ENCODE measurements at places on chromosomes 12 and 14.

DNA sequence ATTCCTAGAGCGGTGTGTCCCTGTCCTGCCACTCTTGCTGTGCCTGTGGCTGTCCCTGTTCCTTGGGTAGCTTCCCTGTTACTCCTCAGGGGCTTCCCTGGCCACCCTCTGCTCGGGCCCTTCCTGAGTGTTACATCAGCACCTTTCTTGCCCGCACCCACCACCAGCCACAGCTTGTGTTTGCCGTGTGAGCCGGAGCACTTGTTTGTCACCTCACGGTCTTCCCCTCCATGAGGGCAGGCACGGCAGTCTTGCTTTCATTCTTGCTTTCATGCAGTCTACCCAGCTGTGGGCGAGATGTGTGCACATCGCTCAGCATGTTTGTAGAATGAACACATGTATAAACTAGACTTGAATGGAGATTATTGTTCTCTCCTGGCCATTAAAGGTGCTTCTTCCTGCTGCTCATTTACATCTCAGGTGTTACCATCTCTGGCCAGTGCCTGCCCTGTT is 42.0 kb downstream of the TRAF3 start:
- no peak overlapping the region for H3K4me3 ChIP-seq
- H3K27ac ChIP-seq = no peak overlapping the region
- DNase-seq = no peak
- H3K27me3 ChIP-seq = no peaks in the 10 kb centered on the region
- peaks cover 10% of the 10 kb centered on the region for H3K4me1 ChIP-seq
- H3K36me3 ChIP-seq = no peaks in the 10 kb centered on the region

DNA sequence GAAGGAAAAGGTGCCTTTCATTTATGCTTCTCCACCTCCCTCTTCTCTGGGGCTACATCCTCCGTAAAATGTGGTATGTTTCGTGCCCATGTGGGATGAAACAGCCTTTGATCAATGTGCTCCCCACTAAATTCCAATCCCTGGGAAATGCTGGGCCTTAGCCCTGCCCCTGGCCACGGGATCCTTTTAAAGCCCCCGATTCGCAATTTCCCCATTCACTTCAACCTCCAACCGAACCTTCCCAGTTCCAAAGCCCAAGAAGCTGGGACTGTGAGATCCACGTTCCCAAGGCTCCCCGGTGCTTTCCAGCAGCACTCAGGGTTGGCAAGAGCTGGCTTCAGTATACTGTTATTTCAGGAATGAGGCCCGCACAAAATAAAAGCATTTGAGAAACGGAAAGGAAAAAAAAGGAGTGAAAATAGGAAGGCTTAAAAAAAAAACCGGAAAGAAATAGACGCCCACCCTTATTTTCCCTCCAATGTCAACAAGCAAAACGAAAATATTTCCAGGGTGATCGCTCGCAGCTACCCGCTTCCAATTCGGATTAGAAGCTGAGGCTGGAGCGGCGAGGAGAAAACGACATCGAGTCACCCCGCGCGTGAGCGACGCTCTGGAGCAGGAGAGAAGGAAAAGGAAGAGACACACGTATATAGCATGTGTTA is 1.3 kb upstream of the FOXG1 start:
- H3K27ac ChIP-seq = no peak overlapping the region
- H3K4me3 ChIP-seq = no peak overlapping the region
- peaks cover 72% of the 10 kb centered on the region for H3K27me3 ChIP-seq
- H3K36me3 ChIP-seq = no peaks in the 10 kb centered on the region

DNA sequence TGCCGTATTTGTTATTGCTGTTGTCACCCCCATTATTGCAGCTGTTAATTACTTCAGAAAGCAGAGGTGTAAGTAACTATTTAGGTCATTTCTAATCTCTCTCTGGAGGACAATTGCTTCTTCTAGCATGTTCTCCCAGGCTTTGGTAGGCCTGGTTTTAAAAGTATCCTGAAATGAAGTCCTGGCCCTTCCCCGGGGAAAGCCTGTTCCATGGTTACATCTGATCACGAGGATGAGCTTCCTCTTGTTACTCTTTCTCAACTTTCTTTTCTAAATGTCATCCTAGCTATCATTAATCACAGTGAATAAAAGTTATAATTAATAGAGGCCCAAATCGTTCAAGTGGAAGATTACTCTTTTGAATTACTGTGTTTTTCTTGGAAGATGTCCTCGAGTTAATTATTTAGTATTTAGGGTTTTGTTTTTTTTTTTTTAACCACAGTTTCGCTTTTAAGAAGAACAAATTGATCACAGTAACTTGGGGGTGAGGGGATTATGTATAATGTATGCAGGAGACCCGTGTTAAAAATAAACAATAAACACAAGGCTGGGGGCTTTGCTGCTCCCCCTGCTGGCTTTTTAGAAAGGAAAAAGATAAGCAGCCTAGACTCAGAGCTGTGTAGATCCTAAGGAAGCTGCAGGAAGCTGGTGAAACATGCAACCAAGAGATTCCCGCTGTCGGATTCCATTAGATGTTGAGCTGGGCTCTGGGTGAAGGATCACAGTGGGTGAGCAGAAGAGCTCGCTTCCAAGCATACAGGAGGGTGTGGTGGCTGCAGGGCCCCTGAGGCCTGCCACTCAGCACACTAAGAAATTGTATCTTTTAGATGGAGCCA is 420.1 kb downstream of the FUT8 start:
- H3K4me3 ChIP-seq = no peak overlapping the region
- no peaks in the 10 kb centered on the region for H3K4me1 ChIP-seq
- H3K36me3 ChIP-seq = no peaks in the 10 kb centered on the region
- DNase-seq = peak; percentile 24

DNA sequence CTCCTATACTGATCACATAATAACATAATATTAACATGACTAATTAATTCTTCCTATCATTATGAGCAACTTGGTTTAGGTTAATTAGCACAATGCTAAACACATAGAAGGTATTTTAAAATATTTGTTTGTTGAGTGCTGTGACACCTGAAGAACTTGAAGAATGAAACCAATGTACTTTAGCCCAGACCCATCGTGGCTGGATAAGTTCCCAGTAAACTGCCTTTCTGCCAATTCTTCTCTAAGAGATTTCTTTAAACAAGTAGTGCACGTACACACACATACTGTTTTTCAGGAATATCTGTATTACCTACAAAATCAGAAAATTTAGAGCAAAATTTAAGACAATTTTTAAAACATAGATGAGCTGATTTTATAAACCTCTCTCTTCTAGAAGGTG is 207.4 kb upstream of the SSTR1 start:
- no peak for DNase-seq
- H3K4me3 ChIP-seq = no peak overlapping the region
- H3K27me3 ChIP-seq = peaks cover 9% of the 10 kb centered on the region
- no peaks in the 10 kb centered on the region for H3K4me1 ChIP-seq
- H3K27ac ChIP-seq = no peak overlapping the region

GRCh38 chr12:114658002-114658441 is 26.0 kb downstream of the TBX3 start:
- no peaks in the 10 kb centered on the region for H3K27me3 ChIP-seq
- H3K4me1 ChIP-seq = peaks cover 16% of the 10 kb centered on the region
- no peak overlapping the region for H3K4me3 ChIP-seq
- no peak for DNase-seq

DNA sequence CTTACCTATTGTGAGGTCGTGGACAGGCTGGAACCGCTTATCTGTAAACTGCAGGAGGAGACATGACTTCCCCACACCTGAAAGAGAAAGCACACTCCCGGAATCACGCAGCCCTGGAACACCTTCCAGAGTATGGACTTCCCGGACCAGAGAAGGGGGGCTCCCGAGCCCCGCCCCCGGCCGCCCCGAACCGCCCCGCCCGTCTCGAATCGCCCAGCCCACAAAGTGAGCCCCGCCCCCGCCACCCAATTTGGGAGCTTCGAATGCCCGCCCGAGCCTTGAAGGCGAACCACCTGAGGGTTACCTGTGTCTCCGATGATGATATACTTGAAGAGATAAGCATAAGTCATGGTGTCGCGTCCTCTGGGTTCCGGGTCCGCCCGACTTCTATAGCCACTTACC is 235 bp downstream of the RAB2B start:
- no peaks in the 10 kb centered on the region for H3K27me3 ChIP-seq
- DNase-seq = peak; percentile 79
- peaks cover 13% of the 10 kb centered on the region for H3K4me1 ChIP-seq
- H3K27ac ChIP-seq = peak overlapping the region; percentile 61

DNA sequence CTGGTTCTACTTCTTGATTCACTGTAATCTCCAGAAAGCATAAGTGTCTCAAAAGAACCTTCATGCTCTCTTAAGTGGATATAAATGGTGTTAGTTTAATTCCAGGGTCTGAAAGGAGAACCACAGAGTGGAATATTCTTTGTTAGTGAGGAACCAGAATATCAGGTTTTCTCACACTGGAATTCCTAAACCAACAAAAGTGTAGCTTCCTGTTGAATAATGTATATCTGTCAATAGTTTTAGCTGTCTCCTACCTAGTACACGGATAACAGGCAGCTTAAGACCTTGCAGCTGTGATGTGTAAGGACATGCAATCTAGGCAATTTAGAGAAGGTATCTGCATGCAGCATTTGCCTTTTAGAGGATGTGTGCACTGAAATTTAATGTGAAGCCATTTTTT is 24.0 kb downstream of the LRIG3 start:
- no peaks in the 10 kb centered on the region for H3K27me3 ChIP-seq
- DNase-seq = peak; percentile 81
- peaks cover 32% of the 10 kb centered on the region for H3K4me1 ChIP-seq
- no peaks in the 10 kb centered on the region for H3K36me3 ChIP-seq
- no peak overlapping the region for H3K27ac ChIP-seq
- H3K4me3 ChIP-seq = peak overlapping the region; percentile 6

DNA sequence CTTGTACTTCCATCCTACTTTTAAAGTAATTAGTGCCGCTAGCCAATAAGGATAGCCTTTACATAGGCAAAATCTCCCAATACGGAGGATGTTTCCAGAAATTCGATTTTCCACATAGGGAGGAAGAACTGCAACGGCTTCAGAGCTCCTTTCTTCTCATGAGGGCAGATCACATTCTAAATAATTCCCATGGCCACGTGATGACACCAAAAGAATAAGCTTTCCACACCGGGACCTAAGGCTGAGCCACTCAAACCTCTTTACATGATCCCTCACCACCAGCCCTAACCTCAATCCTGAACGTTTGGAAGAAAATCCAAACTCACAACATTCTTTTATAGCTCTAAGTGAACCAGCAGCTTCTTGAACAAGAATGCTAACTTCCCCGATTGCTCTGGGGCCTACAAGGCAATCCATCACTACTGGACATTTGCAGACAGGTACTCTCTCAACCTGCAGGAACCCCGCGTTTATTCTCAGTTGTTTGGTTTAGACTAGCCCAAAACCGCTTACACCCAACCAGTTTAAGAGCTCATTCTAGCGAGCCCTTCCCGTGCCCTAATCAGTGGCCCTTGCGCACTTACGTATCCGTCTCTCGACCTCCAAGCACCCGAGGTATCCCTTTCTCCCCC is 884 bp downstream of the CAPRIN2 start:
- no peak overlapping the region for H3K27ac ChIP-seq
- H3K27me3 ChIP-seq = no peaks in the 10 kb centered on the region
- peaks cover 4% of the 10 kb centered on the region for H3K36me3 ChIP-seq

GRCh38 chr12:88381466-88381865 is 198.8 kb downstream of the KITLG start:
- DNase-seq = no peak
- no peak overlapping the region for H3K4me3 ChIP-seq
- no peaks in the 10 kb centered on the region for H3K27me3 ChIP-seq
- no peaks in the 10 kb centered on the region for H3K36me3 ChIP-seq

GRCh38 chr12:109577311-109577710 is 3.7 kb downstream of the MVK start:
- H3K36me3 ChIP-seq = peaks cover 38% of the 10 kb centered on the region
- peaks cover 16% of the 10 kb centered on the region for H3K4me1 ChIP-seq
- H3K27me3 ChIP-seq = no peaks in the 10 kb centered on the region
- DNase-seq = no peak

DNA sequence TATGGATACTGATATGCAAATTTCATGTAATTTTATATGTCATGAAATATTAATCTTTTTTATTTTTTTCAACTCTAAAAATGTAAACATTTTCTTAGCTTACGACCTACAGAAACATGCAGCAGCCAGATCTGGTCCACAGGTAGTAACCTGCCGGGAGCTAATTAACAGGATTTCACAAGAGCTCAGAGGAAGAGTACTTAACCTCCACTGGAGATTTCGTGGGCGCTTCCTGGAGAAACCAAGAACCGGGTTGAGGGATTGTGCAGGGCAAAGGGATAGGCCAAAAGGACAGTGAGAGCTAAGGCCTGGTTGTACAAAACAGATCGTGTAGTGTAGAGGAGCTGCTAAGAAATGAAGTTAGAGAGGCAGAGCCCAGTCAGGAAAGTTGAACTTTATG is 315.7 kb downstream of the PAWR start:
- H3K36me3 ChIP-seq = no peaks in the 10 kb centered on the region
- no peak overlapping the region for H3K4me3 ChIP-seq
- H3K4me1 ChIP-seq = 0 out of 2 replicates have a peak, but pooled peaks cover 3% of the 10 kb centered on the region
- no peak for DNase-seq
- no peaks in the 10 kb centered on the region for H3K27me3 ChIP-seq
- no peak overlapping the region for H3K27ac ChIP-seq

DNA sequence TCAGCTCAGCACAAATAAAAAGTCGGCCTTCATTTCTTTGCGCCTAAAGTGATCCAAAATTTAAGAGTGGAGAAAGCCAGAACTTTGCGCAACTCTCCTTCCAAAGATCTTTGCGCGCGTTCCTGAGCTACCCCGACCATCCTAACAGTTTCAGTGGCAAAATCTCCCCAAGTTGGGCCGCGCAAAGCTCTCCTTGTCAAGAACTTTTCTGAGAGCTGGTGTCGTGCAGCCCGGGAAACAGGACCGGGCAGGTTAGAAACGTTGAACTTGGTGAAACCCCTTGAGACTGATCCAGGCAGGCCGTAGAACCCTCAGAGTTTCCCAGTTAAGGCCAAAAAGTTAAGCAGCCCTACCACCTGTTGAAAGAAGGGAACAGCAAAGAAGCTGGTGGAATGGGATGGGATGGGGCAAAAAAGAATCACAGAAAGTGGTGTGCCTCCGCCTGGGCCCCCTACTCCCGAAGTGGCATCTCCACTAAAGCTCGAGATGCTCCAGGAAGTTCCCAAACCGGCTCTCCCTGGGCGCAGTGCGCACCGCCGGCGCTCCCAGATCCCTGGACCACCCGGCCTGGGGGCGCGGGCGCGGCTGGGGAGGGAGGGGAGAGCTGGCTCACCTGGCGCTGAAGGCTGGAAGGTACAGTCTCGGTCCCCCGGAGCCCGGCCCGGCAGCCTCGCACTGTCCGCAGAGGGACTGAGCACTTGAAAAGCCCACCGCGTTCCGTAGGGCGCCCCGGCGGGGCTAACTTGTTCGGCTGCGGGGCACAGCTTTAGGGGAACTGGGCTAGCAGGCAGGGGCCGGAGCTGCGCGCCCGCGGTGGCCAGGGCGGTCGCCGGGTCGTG is 768 bp downstream of the DBX2 start:
- no peaks in the 10 kb centered on the region for H3K36me3 ChIP-seq
- peaks cover 91% of the 10 kb centered on the region for H3K27me3 ChIP-seq
- H3K27ac ChIP-seq = no peak overlapping the region
- H3K4me3 ChIP-seq = no peak overlapping the region
- no peak for DNase-seq
- no peaks in the 10 kb centered on the region for H3K4me1 ChIP-seq
